Amygdala (tissue), 56 donors: ENCODE measurements at places on chromosomes 16 and 17.

GRCh38 chr16:90053902-90054500 is 23.1 kb downstream of the PRDM7 start:
- DNase-seq = no peak

GRCh38 chr16:57985204-57986181 is 14.6 kb upstream of the CNGB1 start:
- no peak for DNase-seq

- DNase-seq = no peak
Measured at GRCh38 chr16:31429314-31429713, 1.2 kb upstream of the COX6A2 start.

GRCh38 chr17:72971226-72971880 is 121.1 kb downstream of the SLC39A11 start:
- DNase-seq = no peak

- DNase-seq = no peak
Measured at GRCh38 chr17:73091410-73091769, 1.1 kb downstream of the SLC39A11 start.

DNA sequence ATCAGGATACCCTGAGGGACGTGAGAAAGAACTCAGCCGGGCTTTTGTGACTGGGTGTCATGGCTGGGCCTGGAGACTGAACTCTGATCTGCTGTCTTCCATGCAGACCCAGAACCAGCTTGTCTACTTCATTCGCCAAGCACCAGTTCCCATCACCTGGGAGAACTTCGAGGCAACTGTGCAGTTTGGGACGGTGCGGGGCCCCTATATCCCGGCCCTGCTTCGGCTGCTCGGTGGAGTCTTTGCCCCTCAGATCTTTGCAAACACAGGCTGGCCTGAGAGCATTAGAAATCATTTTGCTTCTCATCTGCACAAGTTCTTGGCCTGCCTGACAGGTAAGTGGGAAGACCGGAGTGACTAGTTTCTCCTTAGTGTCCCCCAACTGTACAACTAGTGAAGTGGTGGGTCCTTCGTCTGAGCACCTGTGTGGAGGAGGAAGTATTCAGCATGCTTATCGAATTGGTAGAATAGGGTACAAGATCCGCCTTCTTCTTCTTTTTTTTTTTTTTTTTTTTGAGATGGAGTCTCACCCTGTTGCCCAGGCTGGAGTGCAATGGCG is 15.5 kb downstream of the DNAH2 start:
- no peak for DNase-seq

DNA sequence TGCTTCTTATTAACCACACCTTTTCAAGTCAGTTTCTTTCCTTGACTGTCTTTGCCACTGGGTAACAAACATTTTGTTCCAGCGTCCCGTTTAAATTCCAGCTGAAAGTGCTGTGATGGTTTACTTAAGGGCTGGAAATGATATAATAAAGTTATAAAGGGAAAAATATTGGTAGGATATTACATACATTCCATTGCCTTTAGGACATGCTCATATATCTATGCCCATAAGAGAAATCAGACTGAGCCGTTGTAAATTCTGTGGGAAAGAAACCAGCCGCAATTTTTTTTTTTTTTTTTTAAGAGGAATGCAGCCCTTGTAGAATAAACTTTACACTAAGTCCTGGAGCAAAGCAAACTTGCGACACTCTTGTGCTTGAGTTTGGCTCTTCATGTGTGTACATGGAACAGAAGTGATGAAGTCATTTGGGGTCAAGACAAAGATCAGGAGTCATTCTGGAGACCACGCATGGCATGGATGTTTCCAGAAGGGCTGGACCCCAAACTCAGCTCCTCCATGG is 210.9 kb downstream of the XYLT1 start:
- no peak for DNase-seq

DNA sequence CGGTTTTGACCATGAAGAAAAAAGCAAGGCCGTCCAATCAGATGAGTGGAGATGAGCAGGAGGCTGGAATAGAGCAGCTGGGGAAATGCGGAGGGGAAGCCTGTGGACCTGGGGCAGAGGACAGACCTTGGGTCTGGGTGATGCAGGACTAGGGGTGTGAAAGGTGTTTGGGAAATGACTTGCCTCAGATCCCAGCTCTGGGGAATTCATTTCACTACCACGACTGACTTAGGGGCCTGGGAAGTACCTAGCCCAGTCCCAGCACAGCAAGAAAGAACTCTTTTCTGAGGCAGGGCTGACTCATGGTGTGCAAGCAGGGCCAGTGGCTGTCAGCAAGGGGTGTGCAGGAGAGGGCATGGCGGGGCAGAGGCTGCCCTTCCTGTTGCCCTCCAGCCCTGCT is 14.8 kb downstream of the DNAI2 start:
- DNase-seq = no peak

GRCh38 chr17:70869402-70870085 is 700.2 kb downstream of the KCNJ2 start:
- DNase-seq = no peak

DNA sequence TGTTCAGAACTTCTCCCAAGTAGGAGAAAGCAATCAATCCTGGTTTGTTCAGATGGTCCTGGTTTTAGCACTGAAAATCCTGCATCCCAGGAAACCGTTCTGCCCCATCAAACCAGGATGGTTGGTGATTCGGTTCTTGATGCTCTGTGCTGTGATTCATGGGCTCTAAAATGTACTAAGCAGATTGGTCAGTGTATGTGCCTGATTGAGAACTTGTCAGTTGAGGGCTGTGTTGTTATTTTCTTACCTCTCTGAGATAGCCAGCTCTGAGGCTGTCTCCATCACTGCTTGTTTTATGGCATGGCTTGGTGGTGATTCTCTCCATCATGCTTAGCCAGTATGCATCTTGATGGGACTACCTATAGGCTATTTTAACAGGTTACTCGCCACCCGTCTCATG is 246.9 kb upstream of the RBFOX1 start:
- no peak for DNase-seq

GRCh38 chr17:69858460-69858859 is 216.6 kb upstream of the KCNJ16 start:
- DNase-seq = no peak

DNA sequence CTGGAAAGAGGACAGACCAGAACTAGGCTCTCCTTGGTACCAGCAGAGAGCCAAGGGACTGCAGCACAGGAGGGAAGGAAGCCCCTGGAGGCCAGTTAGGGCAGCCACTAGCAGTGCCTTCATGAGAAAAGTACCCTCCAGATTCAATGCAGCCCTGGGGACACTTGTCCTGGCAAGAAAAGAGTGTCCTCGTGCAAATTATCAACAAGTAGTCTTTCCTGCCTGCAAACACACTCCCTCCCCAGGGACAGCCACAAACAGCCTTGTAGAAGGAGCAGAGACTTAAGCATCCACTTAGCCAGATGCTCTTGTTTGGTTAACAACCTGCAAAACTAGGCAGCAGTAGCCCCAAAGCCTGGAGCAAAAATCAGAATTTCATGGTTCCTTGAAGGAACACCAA is 24.3 kb downstream of the CENPV start:
- no peak for DNase-seq

DNA sequence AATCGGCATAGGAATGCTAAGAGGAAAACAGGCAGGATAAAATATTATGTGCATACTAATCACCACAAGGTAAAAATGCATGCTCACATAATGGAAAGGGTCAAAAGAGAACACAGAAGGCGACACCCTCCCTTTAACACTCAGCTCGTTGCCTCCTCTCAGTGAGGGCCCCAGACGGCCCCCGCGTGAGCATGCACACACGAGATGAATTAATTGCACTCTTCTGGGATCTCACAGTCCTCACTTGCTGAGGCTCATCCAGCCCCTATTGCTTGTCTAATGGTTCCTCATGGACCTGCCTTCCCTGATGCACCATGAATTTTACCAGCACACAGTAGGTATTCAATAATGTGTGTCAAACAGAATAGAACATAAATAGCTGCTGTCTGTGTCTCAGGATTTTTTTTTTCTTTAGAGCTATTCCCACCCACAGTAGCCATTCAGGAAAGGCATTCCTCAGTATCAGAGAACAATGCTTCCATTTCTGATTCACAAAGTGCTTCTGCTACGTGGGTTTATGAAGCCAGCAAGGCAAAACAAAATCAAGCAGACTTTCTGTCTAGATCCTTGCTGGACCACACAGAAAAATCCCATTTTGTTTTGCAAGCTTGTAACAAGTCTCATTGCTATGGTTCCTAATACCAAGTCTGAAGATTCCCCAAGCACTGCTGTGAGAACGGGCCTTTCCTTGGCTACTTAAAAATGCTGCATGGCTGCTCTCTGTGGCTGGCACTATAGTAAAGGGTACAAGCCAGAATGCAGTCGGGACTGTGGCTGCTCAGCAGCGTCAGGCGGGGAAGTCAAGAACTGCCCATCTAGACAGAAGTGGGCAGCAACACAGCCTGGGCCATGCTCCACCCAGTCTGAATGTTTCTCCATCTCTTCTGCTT is 43.6 kb downstream of the TOM1L2 start:
- DNase-seq = no peak

DNA sequence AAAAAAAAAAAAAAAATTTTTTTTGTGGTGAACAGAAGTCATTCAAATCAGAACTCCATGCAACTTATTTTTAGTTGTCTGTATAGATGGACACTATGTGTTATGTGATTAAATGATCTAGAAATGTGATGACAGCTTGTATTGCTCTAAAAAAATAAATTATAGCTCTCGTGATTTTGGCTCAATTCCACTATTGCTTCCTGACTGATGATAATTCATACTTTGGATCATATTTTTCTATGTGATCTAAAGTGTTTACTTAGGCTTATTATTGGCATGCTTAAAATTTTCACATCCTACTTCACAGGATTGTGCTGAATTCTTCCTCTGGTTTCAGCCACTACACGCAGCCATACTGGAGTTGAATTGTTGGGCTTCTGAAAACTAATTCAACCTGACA is 76.8 kb downstream of the RPGRIP1L start:
- no peak for DNase-seq

GRCh38 chr17:7060165-7060891 is 16.4 kb upstream of the SLC16A11 start:
- DNase-seq = no peak

GRCh38 chr17:60481604-60482003 is 44.4 kb downstream of the APPBP2 start:
- DNase-seq = no peak

DNA sequence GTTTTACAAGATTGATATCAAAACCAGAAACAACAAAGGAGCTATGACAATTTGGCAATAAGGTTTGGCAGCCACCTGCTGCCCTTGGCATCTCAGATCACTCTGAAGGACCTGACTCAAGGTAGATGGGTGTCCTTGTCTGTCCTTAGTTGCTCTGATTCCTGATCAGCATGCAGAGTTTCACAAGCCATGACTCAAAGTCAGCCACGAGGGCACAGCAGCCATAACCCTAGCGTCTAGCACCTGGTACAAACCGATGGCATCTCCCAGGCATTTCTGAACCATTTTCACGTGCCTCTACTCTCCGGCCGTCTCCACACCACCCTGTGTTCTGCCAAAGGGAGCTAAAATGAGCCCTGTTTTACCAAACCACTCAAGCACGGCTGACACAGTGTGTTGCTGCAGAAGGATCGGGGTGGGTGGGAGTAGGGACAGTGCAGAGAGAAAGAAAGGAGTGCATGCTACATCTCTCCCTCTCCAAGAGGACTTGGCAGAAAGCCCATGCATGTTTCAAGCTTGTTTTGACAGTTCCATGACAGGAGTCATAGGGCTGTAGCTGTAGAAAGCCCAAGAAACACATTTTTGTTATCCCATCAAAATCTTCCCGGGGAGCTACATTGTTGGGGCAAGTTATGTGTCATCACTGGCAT is 297.3 kb downstream of the ABCC12 start:
- DNase-seq = no peak
